Type B pancreatic cell (in vitro differentiated cells): ENCODE measurements at places on chromosomes 13 and 19. TPM values are rescaled to one million over a fixed set of nuclear protein-coding genes. Genes with fewer than 3 reads are reported as not detected.

The GAPDHS gene
- not detected in 2 replicates for total RNA-seq

The WASF3 gene
- total RNA-seq: 15.2 and 40.2 TPM in 2 replicates

DNA sequence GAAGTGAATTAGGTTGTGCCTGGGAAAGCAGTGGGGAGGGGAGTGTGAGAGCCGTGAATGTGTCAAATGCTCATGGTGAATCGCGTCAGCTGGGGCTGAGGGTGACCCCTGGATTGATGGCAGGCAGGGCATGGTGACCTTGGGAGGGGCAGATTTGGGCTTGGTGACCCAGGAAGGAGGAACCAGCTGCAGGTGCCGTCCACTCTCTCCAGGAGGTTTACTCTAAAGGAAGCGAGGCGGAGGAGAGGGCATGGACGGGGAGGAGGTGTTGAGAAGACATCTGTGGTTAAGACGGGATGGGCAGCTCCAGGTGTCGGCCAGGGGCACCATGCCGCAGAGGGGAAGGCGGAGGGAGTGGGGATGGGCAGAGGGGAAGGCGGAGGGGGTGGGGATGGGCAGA lies 28.7 kb downstream of the TMEM255B start:
- peaks cover 29% of the 10 kb centered on the region for H3K27me3 ChIP-seq
- no peak overlapping the region for H3K27ac ChIP-seq
- H3K4me3 ChIP-seq: no peak overlapping the region
- DNase-seq: no peak
- H3K36me3 ChIP-seq: no peaks in the 10 kb centered on the region

- H3K36me3 ChIP-seq: no peaks in the 10 kb centered on the region
- H3K4me1 ChIP-seq: peaks cover 10% of the 10 kb centered on the region
- peaks cover 98% of the 10 kb centered on the region for H3K27me3 ChIP-seq
- H3K27ac ChIP-seq: no peak overlapping the region
- H3K4me3 ChIP-seq: peak overlapping the region; percentile 78
Measured at GRCh38 chr13:27968316-27969081, 616 bp downstream of the CDX2 start.

DNA sequence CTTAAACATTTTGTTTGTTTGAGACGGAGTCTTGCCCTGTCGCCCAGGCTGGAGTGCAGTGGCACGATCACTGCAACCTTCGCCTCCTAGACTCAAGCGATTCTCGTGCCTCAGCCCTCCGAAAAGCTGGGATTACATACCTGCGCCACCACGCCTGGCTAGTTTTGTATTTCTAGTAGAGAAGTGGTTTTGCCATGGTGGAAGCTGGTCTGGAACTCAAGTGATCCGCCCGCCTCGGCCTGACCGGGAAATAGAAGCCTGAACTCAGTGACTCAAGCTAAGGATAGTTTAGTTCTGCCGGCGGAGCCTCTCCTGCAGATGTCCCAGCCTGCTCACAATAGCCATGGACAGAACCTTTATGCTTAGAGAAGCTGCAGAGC lies 53.0 kb upstream of the ZNF254 start:
- H3K4me3 ChIP-seq: peak overlapping the region; percentile 100
- DNase-seq: no peak
- H3K27ac ChIP-seq: peak overlapping the region; percentile 100

GRCh38 chr13:60945396-60945795 lies 470.3 kb downstream of the PCDH20 start:
- no peak overlapping the region for H3K4me3 ChIP-seq
- no peaks in the 10 kb centered on the region for H3K4me1 ChIP-seq
- H3K27ac ChIP-seq: no peak overlapping the region
- H3K36me3 ChIP-seq: no peaks in the 10 kb centered on the region

The CGB8 gene
- total RNA-seq: 9.4 TPM in 1 of 2 replicates, not detected in the other

The CEBPA gene
- 24.4 and 50.4 TPM in 2 replicates for total RNA-seq

The SIGLECL1 gene
- not detected in 2 replicates for total RNA-seq

- peaks cover 32% of the 10 kb centered on the region for H3K4me1 ChIP-seq
- H3K27me3 ChIP-seq: no peaks in the 10 kb centered on the region
- H3K27ac ChIP-seq: peak overlapping the region; percentile 93
- DNase-seq: peak; percentile 92
- peak overlapping the region; percentile 93 for H3K4me3 ChIP-seq
- no peaks in the 10 kb centered on the region for H3K36me3 ChIP-seq
Measured at GRCh38 chr19:9792206-9793070, 23.9 kb upstream of the ZNF846 start.

- no peak overlapping the region for H3K4me3 ChIP-seq
- H3K4me1 ChIP-seq: peaks cover 7% of the 10 kb centered on the region
- no peaks in the 10 kb centered on the region for H3K36me3 ChIP-seq
- DNase-seq: no peak
- H3K27me3 ChIP-seq: peaks cover 4% of the 10 kb centered on the region
Measured at GRCh38 chr13:101262306-101262705, 154.0 kb downstream of the NALCN start.

The GARIN5A gene
- total RNA-seq: 1.9 and 5.2 TPM in 2 replicates

The IGFL2 gene
- total RNA-seq: 104 and 441 TPM in 2 replicates

DNA sequence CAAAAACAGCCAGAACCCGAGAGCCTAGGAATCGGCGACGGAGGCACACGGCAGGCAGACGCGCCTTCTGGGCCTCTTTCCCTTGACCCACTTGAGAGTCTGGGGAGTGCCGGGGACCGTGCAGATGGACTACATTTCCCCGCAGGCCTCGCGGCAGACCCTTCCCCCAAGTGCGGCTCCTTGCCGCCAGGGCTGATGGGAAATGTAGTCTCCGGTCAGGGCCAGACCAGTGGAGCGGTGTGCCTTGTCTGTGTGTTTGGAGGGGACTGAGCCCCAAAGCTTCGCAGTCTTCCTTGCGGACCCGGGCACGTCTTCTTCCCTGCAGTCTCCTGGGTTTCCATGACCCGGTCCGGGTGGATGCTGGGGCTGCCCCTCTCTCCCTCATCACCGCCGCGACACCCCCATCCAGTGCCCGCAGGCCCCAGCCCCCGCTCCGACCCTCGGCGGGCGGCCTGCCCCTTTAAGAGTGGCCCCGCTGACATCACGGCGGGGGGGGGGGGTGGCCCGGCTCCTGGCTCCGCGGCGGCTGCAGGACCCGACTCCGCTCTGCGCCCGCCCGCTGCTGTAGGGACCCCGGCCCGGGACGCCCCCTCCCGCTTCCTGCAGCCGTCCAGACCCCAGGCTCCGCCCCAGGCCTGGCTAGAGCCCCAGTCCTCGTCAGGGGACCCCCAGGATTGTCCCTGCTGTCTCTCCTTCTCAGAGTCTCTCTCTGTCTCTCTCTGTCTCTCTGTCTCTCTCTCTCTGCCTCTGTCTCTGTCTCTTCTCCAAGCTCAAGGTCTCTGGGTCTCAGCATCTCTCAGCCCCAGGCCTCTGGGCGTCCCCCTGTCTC lies 758 bp upstream of the CACNG7 start:
- H3K36me3 ChIP-seq: no peaks in the 10 kb centered on the region
- no peak for DNase-seq
- H3K4me3 ChIP-seq: peak overlapping the region; percentile 87
- H3K4me1 ChIP-seq: peaks cover 13% of the 10 kb centered on the region
- peak overlapping the region; percentile 63 for H3K27ac ChIP-seq

- H3K36me3 ChIP-seq: no peaks in the 10 kb centered on the region
- no peak overlapping the region for H3K4me3 ChIP-seq
- peaks cover 10% of the 10 kb centered on the region for H3K4me1 ChIP-seq
- peaks cover 15% of the 10 kb centered on the region for H3K27me3 ChIP-seq
- no peak overlapping the region for H3K27ac ChIP-seq
- no peak for DNase-seq
Measured at GRCh38 chr13:95447814-95448213, 104.7 kb upstream of the CLDN10 start.

- no peaks in the 10 kb centered on the region for H3K27me3 ChIP-seq
- DNase-seq: no peak
- no peaks in the 10 kb centered on the region for H3K36me3 ChIP-seq
- no peak overlapping the region for H3K4me3 ChIP-seq
- no peak overlapping the region for H3K27ac ChIP-seq
- peaks cover 10% of the 10 kb centered on the region for H3K4me1 ChIP-seq
Measured at GRCh38 chr13:81582381-81582780, 1241.5 kb upstream of the SPRY2 start.

GRCh38 chr19:36140304-36141038 lies 605 bp downstream of the CAPNS1 start:
- H3K27me3 ChIP-seq: no peaks in the 10 kb centered on the region
- no peak for DNase-seq
- H3K36me3 ChIP-seq: peaks cover 16% of the 10 kb centered on the region
- H3K4me1 ChIP-seq: peaks cover 9% of the 10 kb centered on the region

The ZNF230 gene
- 5.0 and 6.5 TPM in 2 replicates for total RNA-seq

The EFNA2 gene
- total RNA-seq: 5.1 and 17.6 TPM in 2 replicates

- no peaks in the 10 kb centered on the region for H3K27me3 ChIP-seq
- no peak overlapping the region for H3K27ac ChIP-seq
Measured at GRCh38 chr13:44040070-44040817, 160.5 kb downstream of the LACC1 start.

GRCh38 chr13:95714142-95714832 lies 37.3 kb downstream of the DNAJC3 start:
- no peaks in the 10 kb centered on the region for H3K4me1 ChIP-seq
- no peaks in the 10 kb centered on the region for H3K27me3 ChIP-seq
- H3K4me3 ChIP-seq: no peak overlapping the region
- H3K36me3 ChIP-seq: peaks cover 41% of the 10 kb centered on the region

DNA sequence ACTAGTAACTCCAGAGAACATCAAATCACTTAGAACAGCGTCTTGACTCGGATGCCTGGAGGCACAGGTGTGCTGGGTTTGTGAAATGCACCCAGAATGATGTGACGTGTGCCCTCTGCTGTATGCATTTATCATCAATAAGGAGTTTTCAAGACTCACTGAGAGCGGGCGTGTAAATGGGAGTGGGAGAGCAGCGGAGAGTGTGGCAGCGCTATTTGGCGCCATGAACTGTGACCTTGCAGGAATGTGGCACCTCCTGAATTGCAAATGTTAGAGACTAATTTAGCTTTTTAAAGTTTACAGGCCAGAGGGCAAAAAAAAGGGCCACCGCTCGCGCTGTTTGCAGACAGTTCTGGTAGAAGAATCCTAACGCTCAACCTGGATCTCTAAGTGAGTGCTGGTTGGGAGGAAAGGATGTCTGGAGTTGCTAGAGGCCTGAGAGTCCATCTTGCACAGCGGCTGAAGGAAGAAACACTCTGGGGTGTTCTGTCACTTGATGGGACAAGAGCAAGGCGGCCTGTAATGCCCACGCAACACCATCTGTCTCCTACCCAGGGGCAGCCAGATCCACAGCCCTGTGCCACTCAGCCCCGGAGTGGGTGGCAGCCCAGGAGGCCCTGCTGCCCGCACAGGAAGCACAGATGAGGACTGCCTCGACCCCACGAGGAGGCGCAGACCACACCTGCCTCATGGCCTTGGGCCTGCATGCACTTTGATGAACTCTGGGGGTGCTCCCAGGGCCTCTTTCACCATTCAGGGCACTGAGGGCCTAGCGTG lies 19.7 kb downstream of the RANBP3 start:
- H3K27ac ChIP-seq: peak overlapping the region; percentile 88
- H3K36me3 ChIP-seq: no peaks in the 10 kb centered on the region
- H3K4me3 ChIP-seq: peak overlapping the region; percentile 60

The FFAR1 gene
- 2.1 and 2.7 TPM in 2 replicates for total RNA-seq

- DNase-seq: no peak
- peaks cover 44% of the 10 kb centered on the region for H3K4me1 ChIP-seq
- no peak overlapping the region for H3K27ac ChIP-seq
Measured at GRCh38 chr13:73254827-73255226, 196.0 kb downstream of the KLF5 start.

DNA sequence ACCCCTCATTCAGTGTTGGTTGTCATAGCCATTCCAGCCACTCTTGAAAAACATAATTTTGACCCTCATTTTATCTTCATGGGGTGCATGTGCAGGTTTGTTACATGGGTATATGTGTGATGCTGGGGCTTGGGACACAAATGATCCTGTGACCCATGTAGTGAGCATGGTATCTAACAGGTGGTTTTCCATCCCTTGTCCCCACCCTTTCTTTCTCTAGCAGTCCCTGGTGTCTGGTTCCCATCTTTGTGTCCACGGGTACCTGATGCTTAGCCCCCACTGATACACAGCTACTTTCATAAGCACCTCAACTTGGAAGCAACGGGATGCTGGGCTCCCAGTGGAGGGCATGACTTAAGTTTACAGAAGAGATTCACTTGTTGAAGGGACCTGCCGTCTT lies 373.5 kb downstream of the UQCRFS1 start:
- H3K4me1 ChIP-seq: no peaks in the 10 kb centered on the region
- H3K27me3 ChIP-seq: peaks cover 4% of the 10 kb centered on the region
- no peak overlapping the region for H3K4me3 ChIP-seq
- H3K27ac ChIP-seq: no peak overlapping the region

- no peaks in the 10 kb centered on the region for H3K27me3 ChIP-seq
- no peak overlapping the region for H3K27ac ChIP-seq
- H3K4me3 ChIP-seq: no peak overlapping the region
- H3K36me3 ChIP-seq: peaks cover 21% of the 10 kb centered on the region
- no peak for DNase-seq
Measured at GRCh38 chr13:32340914-32341313, 25.6 kb downstream of the BRCA2 start.

DNA sequence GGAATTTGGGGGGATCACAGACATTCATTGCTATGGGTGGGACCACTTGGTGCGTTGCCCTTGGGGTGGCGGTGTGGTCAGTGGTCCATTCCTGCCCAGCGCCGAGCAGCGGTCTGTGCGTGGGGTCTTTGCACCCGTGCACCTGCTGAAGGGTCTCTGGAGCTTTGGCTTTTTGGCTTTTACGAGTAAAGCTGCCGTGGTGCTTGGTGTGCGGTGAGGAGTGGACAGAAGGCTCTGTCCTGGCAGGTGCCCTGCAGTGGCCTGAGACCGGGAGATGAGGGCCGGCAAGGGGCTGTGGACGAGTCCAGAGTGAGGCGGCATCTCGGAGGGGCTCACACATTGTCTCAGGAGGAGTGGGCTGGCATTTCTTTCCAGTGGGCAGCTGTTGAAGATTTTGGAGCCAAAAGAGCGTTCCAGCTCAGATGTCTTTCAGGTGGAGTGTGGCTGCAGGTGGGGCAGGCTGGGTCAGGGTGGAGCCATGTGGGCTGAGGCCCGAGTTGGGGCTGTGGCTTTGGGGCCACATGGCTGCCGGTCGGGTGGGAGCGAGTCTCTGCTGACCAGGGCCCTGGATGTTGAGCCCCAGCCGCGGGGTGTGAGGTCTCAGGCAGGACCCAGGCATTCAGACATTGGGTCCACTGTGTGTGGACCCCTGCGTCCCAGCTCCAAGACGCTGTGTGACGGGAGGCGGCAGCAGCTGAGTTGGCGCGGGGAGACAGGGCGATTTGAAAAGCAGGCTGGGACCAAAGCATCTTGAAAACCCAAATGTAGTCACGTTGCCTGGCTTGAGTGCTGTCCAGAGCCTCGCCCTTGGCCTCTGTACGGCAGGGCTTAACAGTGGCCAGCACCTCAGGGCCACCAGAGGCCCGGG lies 11.7 kb downstream of the GNA11 start:
- no peak overlapping the region for H3K4me3 ChIP-seq
- H3K36me3 ChIP-seq: peaks cover 4% of the 10 kb centered on the region
- DNase-seq: no peak
- no peaks in the 10 kb centered on the region for H3K27me3 ChIP-seq
- peaks cover 18% of the 10 kb centered on the region for H3K4me1 ChIP-seq

The TBXA2R gene
- total RNA-seq: not detected in 2 replicates

DNA sequence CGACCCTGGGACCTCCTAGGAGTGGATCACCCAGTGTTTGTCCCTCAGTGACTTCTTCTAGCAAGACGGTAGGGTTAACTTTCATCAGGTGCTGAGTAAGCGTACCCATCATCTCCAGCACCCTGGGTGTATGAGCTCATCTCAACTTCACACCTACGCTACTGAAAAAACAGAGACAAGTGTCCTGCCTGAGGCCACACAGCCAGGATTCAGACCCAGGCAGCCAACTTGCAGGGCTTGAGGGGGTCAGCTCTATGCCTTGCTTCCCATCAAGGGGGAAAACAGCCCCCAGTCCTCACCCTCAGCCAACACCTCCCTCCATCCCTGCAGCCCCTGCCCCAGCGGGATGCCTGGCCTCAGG lies 4.6 kb downstream of the TLE2 start:
- H3K36me3 ChIP-seq: peaks cover 6% of the 10 kb centered on the region
- H3K4me3 ChIP-seq: peak overlapping the region; percentile 31
- peaks cover 22% of the 10 kb centered on the region for H3K27me3 ChIP-seq
- DNase-seq: no peak
